ENCODE measurements at places on chromosomes 4 and X. TPM values are rescaled to one million over a fixed set of nuclear protein-coding genes. Genes with fewer than 3 reads are reported as not detected.

FRMPD4 gene
- 0.03 TPM for polyA plus RNA-seq

MAGED4 gene
- polyA plus RNA-seq = 1.3 TPM

TXK gene
- 0.88 TPM for polyA plus RNA-seq

RASSF6 gene
- not detected for polyA plus RNA-seq

ZNF280C gene
- 0.39 TPM for polyA plus RNA-seq
